ENCODE measurements at places on chromosomes 5 and 9.

GRCh38 chr9:12740845-12741244 lies 34.0 kb upstream of the LURAP1L start:
- DNase-seq = no peak

- no peak for DNase-seq
These were observed 13.3 kb downstream of the CAVIN4 start for GRCh38 chr9:100591139-100591538.

DNA sequence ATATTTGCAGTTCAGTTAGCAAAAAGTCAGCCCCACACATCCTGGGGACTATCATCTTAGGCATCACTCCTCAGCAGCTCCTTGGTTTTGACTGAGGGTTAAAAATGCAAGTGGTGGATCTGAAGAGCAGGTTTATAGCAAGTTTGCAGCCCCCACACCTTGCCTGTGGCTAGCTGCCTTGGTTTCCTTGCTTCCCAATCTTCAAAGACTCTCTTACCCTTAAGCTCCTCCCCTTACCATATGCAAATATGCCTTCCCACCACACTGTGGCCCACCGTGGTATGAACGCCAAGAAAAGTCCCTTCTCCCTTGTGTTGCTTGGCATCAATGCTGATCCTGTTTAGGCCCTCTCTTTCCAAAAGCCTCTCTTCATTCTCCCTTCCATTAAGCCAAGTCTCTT lies 45.0 kb upstream of the AGXT2 start:
- no peak for DNase-seq

DNA sequence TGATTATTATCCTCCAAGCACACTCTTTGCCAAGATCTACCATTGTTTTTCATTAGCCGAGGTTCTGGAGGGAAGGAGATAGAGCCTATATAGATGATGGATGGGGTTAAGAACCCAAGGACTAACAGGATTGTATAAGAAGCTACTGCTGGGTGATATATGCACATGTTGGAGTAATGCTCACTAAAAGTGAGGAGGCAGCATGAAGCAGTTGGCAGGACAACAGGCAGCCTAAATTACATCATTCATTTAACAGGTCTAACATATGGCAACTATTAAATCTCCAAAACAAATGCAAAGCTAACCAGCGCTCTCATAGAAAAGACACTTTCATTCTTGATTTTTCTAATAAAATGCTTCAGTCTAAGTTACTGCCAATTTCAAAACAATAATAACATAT lies 293.2 kb downstream of the EPB41L4A start:
- no peak for DNase-seq

- no peak for DNase-seq
These were observed 159.2 kb downstream of the NSG2 start for GRCh38 chr5:174204535-174205313.

All from NCI-H1092 (cell line).